ENCODE measurements at places on chromosomes 7 and 10.

GRCh38 chr7:78037603-78038002 lies 239.0 kb downstream of the PHTF2 start:
- DNase-seq, result no peak

GRCh38 chr7:6630007-6630849 lies 6.9 kb upstream of the ZNF316 start:
- DNase-seq, result no peak

DNA sequence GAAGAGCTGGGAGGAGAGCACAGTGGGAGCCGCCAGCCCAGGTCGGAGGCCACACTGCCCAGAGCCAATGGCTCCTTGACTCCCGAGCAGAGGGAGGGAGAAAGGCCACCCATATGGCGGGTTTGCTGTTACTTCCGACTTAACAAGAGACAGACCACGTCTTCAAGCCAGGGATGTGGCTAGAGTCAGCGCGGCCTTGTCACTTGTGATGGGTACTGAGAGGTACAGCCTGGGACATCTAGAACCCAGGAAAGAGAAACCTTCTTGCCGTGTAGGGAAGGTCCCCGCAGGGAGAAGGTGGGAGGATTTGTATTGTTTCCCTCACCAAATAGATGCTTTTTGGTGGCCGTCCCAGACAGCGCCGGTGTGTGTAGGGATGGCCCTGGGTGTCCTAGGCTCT lies 127.6 kb downstream of the PAXIP1 start:
- DNase-seq, result no peak

GRCh38 chr7:2970861-2971260 lies 72.8 kb downstream of the CARD11 start:
- no peak for DNase-seq

GRCh38 chr7:22781230-22781711 lies 41.4 kb downstream of the TOMM7 start:
- no peak for DNase-seq

DNA sequence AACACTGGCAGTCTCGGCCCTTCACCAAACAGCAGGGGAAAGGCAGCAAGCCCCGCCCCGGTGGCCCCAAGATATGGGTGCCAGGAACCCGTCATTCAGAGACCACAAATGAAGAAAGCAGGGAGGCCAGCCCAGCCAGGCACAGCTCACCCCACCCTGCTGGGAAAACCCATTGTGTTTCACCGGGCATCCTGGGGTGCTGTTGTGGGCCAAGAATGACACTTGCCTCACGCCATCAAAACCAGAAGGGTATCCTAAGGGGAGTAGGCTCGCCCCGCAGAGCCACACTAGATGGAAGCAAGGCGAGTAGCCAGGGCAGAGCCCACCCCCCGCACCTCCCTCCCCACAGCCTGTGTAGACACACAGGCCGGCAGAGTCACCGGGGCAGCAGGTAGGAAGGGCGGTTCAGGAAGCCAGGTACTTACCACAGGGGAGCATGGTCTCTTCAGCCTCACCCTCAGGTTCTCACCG lies 72.5 kb upstream of the KCNMA1 start:
- no peak for DNase-seq

GRCh38 chr7:64885520-64886240 lies 17.4 kb upstream of the ZNF273 start:
- no peak for DNase-seq

DNA sequence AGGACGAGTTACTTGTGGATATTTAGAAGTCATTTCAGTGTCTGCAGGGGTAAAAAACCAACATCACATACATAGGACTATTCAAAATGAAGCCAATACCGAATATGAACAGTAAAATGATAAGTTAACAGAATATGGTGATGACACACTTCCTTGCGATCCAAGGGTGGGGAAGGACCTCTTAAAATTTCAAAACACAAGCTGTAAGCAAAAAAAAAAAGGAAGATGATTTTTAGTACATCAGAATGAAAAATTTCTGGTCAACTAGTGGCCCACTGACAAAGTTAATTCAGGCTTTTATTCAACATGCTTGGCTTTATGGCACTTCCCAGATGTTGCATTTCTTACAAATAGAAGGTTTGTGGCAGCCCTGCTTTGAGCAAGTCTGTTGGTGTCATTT lies 19.0 kb upstream of the GALNTL5 start:
- no peak for DNase-seq

DNA sequence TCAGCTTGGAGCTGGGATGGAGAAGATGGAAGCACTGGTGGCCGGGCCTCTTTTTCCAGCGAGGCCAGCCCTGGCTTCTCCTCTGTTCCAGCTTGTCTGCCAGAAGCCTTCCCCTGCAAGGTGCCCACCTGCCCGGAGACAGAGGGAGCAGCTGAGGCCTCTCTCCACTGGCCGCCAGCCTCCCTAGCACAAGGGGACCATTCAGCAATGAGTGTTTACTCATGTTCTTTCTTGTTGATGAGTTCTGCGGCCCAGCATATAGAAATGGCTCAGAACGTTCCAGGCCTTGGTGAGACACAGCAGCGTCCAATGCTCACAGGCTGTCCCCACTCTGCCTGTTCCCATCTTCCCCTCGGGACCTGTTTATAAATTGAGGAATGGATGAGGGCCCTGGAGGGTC lies 47.3 kb downstream of the CHST3 start:
- no peak for DNase-seq

- DNase-seq, result no peak
These were observed 1189.6 kb downstream of the SORCS1 start for GRCh38 chr10:105974803-105975456.

- DNase-seq, result peak; percentile 31
These were observed 42.1 kb upstream of the IKZF1 start for GRCh38 chr7:50262446-50262845.

- DNase-seq, result no peak
These were observed 99.9 kb downstream of the PRKAG2 start for GRCh38 chr7:151776876-151777494.

DNA sequence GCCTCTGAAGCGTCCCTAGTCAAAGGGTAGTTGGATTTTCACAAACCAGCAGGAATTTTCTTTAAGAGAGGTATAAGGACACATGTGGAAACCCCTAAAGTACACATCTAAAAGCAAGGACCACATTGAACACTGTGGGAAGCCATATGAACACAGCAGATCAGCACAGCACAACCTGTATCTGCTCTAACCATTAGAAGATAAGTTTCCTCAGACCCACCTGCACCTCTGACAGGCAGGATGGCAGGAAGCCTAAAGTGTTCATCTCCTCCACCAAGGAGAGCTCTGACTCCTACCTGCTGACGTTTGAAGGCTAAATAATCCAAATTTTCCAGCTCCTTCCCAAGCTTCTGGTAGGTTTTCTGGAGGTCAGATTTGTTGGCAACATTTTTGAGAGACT lies 174.4 kb downstream of the CTNNA3 start:
- DNase-seq, result no peak

GRCh38 chr10:69825604-69826003 lies 23.9 kb downstream of the COL13A1 start:
- DNase-seq, result no peak

GRCh38 chr10:78512205-78512550 lies 478.5 kb downstream of the RPS24 start:
- DNase-seq, result no peak

GRCh38 chr10:76962851-76963250 lies 674.8 kb downstream of the KCNMA1 start:
- no peak for DNase-seq

- no peak for DNase-seq
These were observed 82.5 kb downstream of the AHR start for GRCh38 chr7:17380736-17381662.

- DNase-seq, result no peak
These were observed 1007.4 kb downstream of the GATA3 start for GRCh38 chr10:9061871-9062270.

- no peak for DNase-seq
These were observed 124.5 kb upstream of the FAM20C start for GRCh38 chr7:67661-68395.

- DNase-seq, result no peak
These were observed 92.2 kb downstream of the CCNY start for GRCh38 chr10:35428521-35428920.

DNA sequence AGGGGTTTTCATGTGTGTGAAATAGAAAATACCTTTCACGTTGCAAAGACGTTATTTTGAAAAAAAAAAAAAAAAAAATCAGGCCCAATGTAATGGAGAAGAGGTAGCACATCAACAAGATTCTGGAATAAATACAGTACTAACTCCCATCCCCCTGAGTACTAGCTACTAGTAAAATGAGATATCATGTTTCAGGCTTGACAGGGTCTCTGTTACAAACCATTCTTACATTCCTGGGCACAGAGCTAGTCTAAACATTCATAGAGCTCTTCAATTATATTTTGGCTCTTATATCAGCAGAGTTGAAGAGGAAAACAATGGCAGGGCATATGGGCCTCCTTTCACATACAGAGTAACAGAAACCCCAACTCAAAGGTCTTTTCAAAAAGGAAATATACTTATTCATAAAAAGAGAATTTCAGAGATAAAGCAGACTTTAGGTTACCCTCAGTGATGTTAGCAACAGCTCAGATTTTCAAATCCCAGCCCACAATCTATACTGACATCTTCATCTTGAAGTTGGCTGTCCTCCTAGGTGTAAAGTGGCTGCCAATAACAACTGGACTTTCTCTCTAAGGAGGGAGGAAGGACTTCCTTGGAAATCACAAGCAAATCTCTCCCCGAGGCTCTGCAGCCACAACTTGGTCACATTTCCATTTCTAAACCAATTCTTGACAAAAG lies 18.6 kb downstream of the C7orf33 start:
- no peak for DNase-seq

DNA sequence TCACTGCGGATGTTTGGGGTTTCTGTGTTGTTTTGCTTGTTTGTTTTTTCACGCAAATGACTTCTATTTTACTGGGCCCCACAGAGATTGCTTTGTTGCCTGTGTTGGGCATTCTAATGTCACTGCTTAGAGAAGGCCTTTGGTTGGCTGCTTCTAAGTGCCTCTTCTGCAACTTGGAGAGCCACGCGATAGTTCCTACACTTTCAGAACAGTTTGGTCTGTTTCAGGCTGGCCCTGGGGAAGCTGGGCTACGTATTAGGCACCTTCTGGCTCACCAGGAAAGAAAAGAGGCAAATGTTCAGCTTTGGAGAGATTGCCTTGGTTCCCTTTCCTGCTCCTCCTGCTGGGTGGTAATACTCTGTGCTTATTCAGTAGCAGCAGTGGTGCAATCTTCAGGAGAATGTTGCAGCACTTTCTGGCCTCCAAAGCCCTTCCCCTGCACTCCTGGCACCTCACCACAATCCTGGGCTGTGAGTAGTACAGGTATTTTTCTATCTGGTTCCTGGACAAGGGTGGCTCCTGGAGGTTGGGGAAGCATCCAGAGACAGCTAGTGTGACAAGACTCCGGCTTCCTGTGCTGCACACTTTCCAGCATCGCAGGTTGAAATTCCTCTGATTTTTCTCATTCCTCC lies 1.2 kb downstream of the ANTXRL start:
- DNase-seq, result no peak
